WTC11 (cell line): ENCODE measurements at places on chromosomes 2 and 18.
A peak's percentile ranks its signal among the peaks of the same experiment; 100 is the strongest.

DNA sequence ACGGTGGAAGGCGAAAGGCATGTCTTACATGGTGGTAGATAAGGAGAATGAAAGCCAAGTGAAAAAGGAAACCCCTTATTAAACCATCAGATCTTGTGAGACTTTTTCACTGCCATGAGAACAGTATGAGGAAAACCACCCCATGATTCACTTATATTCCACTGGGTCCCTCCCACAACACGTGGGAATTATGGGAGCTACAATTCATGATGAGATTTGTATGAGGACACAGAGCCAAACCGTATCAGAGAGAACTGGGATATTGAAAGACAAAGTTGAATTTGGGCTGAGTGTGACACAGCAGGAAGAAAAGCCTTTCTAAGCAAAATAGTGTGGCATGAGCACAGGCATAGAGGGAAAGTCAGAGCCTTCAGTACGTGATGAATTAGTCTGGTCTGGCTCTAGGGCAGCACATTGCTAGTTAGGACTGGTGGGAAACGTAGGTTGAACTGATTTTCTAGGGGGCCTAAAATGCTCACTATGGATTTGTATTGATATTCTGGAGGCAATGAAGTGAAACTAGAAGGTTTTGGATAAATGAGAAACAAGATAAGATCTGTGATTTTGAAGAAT, 84.8 kb upstream of the RND3 start:
- no peak overlapping the region for H3K4me3 ChIP-seq
- DNase-seq, result no peak
- peaks cover 2% of the 10 kb centered on the region; the same call in 1 of the 2 replicates for H3K4me1 ChIP-seq
- peaks cover 6% of the 10 kb centered on the region; the same call in 1 of the 2 replicates for H3K36me3 ChIP-seq
- no peaks in the 10 kb centered on the region for H3K27me3 ChIP-seq

DNA sequence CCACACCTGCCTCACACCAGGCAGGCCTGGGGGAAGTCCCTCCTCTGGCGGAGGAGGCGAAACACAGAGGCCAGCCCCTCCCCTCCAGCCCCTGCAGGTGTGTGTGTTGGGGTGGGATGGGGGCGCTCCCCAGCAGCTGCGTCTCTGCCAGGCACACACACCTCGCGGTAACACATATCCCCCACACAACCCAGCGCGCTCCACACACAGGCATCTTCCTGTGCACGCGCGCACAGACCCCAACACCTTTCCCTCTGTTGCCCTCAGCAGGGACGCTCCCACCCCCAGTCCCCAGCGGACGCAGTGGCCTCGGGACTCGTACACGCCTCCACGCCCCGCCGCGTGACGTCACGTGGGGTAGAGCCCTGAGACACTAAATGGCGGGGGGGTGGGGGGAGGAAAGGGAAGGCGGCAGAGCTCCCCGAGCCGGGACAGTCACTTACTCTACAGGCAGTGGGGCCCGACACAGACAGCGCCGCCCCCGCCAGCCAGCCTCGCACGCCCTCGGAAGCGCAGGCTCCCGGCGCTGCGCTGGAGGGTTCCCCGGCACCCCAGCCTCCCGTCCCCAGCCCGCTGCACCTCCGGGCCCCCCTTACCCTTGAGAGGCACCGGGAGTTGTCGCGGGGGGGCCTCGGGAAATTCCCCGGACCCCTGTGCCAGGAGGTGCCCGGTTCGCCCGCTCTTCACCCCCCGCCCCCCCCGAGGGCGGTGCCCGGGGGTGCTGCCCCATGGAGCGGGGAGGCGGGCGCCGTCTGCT, at the start of gene WNT10A:
WNT10A (plus strand) TSS at position 751 of the 757 bp plus-strand sequence. CDS start 144 bp downstream, outside the sequence.
- peak; percentile 51 for DNase-seq
- no peak within 1 kb of the TSS for H3K27ac ChIP-seq
- peaks cover 97% of the 10 kb centered on the region for H3K27me3 ChIP-seq
- peak within 1 kb of the TSS; percentile 59 for H3K4me3 ChIP-seq
- H3K4me1 ChIP-seq, result peaks cover 16% of the 10 kb centered on the region
- no peaks in the 10 kb centered on the region for H3K36me3 ChIP-seq

DNA sequence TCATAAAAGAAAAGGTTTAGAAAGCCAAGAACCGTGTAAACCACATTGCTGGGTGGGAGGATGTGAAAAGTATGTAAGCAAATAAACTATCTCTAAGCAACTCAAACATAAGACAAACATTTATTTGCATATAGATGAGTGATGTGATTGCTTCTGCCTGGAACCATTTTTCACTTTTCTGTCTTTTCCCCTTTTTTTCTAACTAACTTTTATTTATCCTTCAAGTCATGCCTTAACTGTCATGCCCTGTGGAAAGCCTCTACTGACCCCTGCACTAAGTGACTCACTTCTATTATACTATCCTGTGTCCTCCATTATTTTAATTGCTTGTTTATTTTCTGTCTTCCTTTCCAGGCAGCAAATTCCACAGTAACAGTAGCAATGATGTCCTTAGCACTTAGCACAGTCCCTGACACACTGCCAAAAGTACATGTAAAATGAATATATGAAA, 87.5 kb upstream of the CTAGE1 start:
- no peak overlapping the region for H3K27ac ChIP-seq
- no peaks in the 10 kb centered on the region for H3K36me3 ChIP-seq
- 0 out of 2 replicates have a peak, but pooled peaks cover 4% of the 10 kb centered on the region for H3K4me1 ChIP-seq
- no peak for DNase-seq
- H3K27me3 ChIP-seq, result no peaks in the 10 kb centered on the region

GRCh38 chr2:82780050-82780449, 1679.0 kb downstream of the SUCLG1 start:
- no peak overlapping the region for H3K4me3 ChIP-seq
- no peak overlapping the region for H3K27ac ChIP-seq
- no peaks in the 10 kb centered on the region for H3K4me1 ChIP-seq
- no peaks in the 10 kb centered on the region for H3K36me3 ChIP-seq

- H3K36me3 ChIP-seq, result peaks cover 61% of the 10 kb centered on the region
- DNase-seq, result no peak
- H3K4me1 ChIP-seq, result no peaks in the 10 kb centered on the region
- H3K27ac ChIP-seq, result no peak overlapping the region
Observed at GRCh38 chr2:223897669-223898330, 47.3 kb downstream of the WDFY1 start.

GRCh38 chr2:38115216-38116032, 39.5 kb upstream of the CYP1B1 start:
- H3K4me1 ChIP-seq, result peaks cover 3% of the 10 kb centered on the region; the same call in 1 of the 2 replicates
- no peak overlapping the region for H3K27ac ChIP-seq
- H3K27me3 ChIP-seq, result no peaks in the 10 kb centered on the region; the same call in 1 of the 2 replicates
- peaks cover 8% of the 10 kb centered on the region; the same call in 1 of the 2 replicates for H3K36me3 ChIP-seq
- DNase-seq, result peak; percentile 95
- H3K4me3 ChIP-seq, result no peak overlapping the region

GRCh38 chr2:188503975-188504374, 212.3 kb downstream of the GULP1 start:
- no peak overlapping the region for H3K4me3 ChIP-seq
- no peaks in the 10 kb centered on the region for H3K27me3 ChIP-seq
- no peaks in the 10 kb centered on the region; the same call in 1 of the 2 replicates for H3K36me3 ChIP-seq
- no peak overlapping the region for H3K27ac ChIP-seq
- peaks cover 32% of the 10 kb centered on the region for H3K4me1 ChIP-seq

GRCh38 chr18:34223164-34223892, 1.4 kb downstream of the NOL4 start:
- H3K27ac ChIP-seq, result no peak overlapping the region
- no peaks in the 10 kb centered on the region for H3K36me3 ChIP-seq
- peaks cover 19% of the 10 kb centered on the region for H3K4me1 ChIP-seq

GRCh38 chr18:7332452-7332851, 101.6 kb downstream of the LRRC30 start:
- no peaks in the 10 kb centered on the region for H3K36me3 ChIP-seq
- no peak overlapping the region for H3K4me3 ChIP-seq
- no peak overlapping the region for H3K27ac ChIP-seq
- DNase-seq, result no peak
- no peaks in the 10 kb centered on the region for H3K4me1 ChIP-seq

- no peak for DNase-seq
- no peak overlapping the region for H3K4me3 ChIP-seq
Observed at GRCh38 chr2:144156736-144157640, 362.9 kb downstream of the ZEB2 start.

GRCh38 chr18:60894254-60894945, 438.8 kb upstream of the CDH20 start:
- H3K36me3 ChIP-seq, result no peaks in the 10 kb centered on the region
- peaks cover 4% of the 10 kb centered on the region; the same call in 1 of the 2 replicates for H3K4me1 ChIP-seq
- H3K4me3 ChIP-seq, result no peak overlapping the region
- no peaks in the 10 kb centered on the region for H3K27me3 ChIP-seq
- H3K27ac ChIP-seq, result no peak overlapping the region
